Activated T-helper 2 cell treated with anti-CD3 and anti-CD28 coated beads, Interferon-gamma antibody, Interleukin-2, Interleukin-4, amounts not matched to agents 10 μg/mL and 5 μg/mL and 100 μg/mL, durations not matched to agents 14 hours and 24 hours and 36 hours (primary cell): ENCODE measurements at places on chromosomes 2 and 18.

DNA sequence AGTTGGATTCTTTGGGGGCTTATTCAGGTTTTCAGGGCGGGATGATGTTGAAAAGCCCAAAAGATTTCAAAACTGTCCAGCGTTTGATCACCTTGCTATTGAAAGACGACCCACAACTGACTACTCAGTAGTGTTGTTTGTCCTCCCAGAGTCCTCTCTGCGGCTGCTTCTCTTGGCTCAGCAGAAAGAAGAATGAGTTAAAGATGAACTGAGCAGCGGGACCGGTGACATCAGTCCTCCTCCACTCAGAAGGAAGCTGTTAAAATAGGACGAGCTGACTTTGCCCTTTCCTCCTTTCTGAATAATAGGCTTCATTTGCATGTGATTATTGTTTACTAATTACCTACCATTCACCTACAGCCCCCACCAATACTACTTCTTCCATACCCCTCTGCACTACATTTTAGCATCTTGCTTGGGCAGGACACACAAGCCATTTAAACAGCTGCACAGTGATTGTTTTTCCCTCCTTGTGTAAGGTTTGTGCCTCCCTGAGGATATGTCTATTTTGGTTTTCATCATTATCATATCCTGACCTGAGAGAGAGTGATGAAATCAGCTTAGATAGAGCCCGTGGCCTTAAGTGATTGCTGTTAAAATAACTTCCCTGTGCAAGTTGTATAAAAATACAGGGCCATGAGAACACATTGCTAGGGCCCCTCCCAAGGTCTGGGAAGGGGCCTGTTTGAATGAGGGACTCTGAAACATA is 261.8 kb downstream of the FHOD3 start:
- no peak overlapping the region for H3K4me3 ChIP-seq
- peaks cover 2% of the 10 kb centered on the region for H3K27me3 ChIP-seq
- DNase-seq, result no peak
- H3K27ac ChIP-seq, result no peak overlapping the region

DNA sequence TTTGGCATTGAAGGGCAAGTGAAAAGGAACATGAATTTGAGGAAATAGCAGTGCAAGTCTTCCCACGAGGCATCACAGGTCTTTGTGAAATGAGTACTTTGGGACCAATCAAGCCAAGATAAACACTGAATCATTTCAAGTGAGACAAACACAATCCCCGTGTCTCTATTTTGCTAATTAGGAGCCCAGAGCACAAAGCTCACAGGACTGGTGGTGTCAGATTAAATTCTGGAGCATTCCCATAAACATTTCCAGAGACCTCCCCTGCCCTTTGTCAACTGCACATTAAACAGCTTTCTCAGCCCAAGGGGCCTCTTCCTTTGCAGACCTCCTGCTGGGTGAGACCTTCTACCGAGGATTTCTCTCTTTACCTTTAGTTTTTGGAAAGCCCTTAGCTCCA is 50.7 kb downstream of the DAPL1 start:
- no peak for DNase-seq
- no peak overlapping the region for H3K27ac ChIP-seq
- no peaks in the 10 kb centered on the region for H3K27me3 ChIP-seq
- no peaks in the 10 kb centered on the region for H3K4me1 ChIP-seq
- no peak overlapping the region for H3K4me3 ChIP-seq

- DNase-seq, result no peak
- no peaks in the 10 kb centered on the region for H3K36me3 ChIP-seq
- no peak overlapping the region for H3K4me3 ChIP-seq
- H3K27ac ChIP-seq, result no peak overlapping the region
These were observed 514.5 kb upstream of the CDH2 start for GRCh38 chr18:28691496-28691840.

DNA sequence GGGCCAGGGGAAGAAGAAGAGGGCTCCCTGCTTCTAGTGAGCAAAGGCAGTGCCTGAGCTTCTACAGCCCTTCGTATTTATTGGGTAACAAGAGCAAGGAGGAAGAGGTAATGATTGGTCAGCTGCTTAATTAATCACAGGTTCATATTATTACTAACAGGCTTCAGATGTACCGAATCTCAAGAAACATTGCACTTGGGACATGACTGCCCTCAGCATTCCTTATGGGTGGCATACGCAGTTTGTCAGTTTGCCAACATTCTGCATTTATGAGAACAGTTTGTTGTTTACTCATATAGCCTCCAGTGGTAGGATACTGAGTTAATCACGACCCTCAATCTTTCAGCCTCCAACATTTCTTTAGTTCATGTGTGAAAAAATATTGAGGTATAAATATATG is 84.5 kb downstream of the HIBCH start:
- DNase-seq, result no peak
- H3K4me1 ChIP-seq, result no peaks in the 10 kb centered on the region
- H3K27me3 ChIP-seq, result no peaks in the 10 kb centered on the region
- no peak overlapping the region for H3K27ac ChIP-seq

GRCh38 chr2:177359836-177360595 is 32.6 kb upstream of the AGPS start:
- no peaks in the 10 kb centered on the region for H3K27me3 ChIP-seq
- H3K27ac ChIP-seq, result no peak overlapping the region
- no peak overlapping the region for H3K4me3 ChIP-seq
- DNase-seq, result no peak

GRCh38 chr2:105390454-105390853 is 8.4 kb downstream of the FHL2 start:
- no peaks in the 10 kb centered on the region for H3K27me3 ChIP-seq
- H3K4me1 ChIP-seq, result no peaks in the 10 kb centered on the region
- no peak overlapping the region for H3K4me3 ChIP-seq
- H3K36me3 ChIP-seq, result peaks cover 4% of the 10 kb centered on the region
- H3K27ac ChIP-seq, result no peak overlapping the region

GRCh38 chr2:34486965-34487364 is 887.9 kb upstream of the FAM98A start:
- no peaks in the 10 kb centered on the region for H3K4me1 ChIP-seq
- no peaks in the 10 kb centered on the region for H3K36me3 ChIP-seq
- no peak overlapping the region for H3K27ac ChIP-seq

DNA sequence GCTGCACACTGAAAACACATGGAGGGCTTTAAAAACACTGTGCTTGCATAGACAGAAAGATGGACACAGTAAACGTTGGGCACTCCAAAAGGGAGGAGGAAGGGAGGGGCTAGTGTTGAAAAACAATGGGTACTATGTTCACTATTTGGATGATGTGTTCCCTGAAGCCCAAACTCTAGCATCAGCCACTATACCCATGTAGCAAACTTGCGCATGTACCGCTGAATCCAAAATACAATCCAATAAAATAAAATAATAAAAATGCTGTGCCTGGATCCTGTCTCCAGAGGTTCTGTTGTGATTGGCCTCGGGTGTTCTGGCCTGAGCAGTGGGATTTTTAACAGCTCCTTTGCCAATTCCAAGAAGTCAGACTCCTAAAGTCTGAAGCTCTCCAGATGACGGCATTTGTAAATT is 166.0 kb downstream of the TMEM182 start:
- H3K4me3 ChIP-seq, result no peak overlapping the region
- no peaks in the 10 kb centered on the region for H3K27me3 ChIP-seq
- no peaks in the 10 kb centered on the region for H3K36me3 ChIP-seq
- no peak overlapping the region for H3K27ac ChIP-seq
- no peak for DNase-seq
- no peaks in the 10 kb centered on the region for H3K4me1 ChIP-seq

DNA sequence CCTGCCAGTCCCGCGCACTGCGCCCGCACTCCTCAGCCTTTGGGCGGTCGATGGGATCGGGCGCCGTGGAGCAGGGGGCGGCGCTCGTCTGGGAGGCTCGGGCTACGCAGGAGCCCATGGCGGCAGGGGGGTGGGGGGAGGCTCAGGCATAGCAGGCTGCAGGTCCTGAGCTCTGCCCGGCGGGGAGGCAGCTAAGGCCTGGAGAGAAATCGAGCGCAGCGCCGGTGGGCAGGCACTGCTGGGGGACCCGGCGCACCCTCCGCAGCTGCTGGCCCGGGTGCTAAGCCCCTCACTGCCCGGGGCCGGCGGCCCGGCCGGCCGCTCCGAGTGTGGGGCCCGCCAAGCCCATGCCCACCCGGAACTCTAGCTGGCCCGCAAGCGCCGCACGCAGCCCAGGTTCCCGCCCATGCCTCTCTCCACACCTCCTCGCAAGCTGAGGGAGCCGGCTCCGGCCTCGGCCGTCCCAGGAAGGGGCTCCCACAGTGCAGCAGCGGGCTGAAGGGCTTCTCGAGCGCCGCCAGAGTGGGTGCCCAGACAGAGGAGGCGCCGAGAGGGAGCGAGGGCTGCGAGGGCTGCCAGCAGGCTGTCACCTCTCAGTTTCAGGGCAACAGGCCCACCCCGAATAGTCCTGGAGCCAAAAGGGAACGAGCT is 74.1 kb downstream of the PSMG2 start:
- H3K4me3 ChIP-seq, result no peak overlapping the region
- no peaks in the 10 kb centered on the region for H3K36me3 ChIP-seq
- peaks cover 2% of the 10 kb centered on the region for H3K4me1 ChIP-seq
- DNase-seq, result no peak
- H3K27me3 ChIP-seq, result no peaks in the 10 kb centered on the region
- H3K27ac ChIP-seq, result no peak overlapping the region

GRCh38 chr2:12031866-12032265 is 285.4 kb downstream of the LPIN1 start:
- DNase-seq, result no peak
- no peak overlapping the region for H3K27ac ChIP-seq
- no peaks in the 10 kb centered on the region for H3K36me3 ChIP-seq

- no peak for DNase-seq
- no peak overlapping the region for H3K4me3 ChIP-seq
- peaks cover 21% of the 10 kb centered on the region for H3K4me1 ChIP-seq
- H3K27me3 ChIP-seq, result no peaks in the 10 kb centered on the region
These were observed 74.2 kb upstream of the LCLAT1 start for GRCh38 chr2:30372826-30373225.

- peaks cover 28% of the 10 kb centered on the region for H3K4me1 ChIP-seq
- no peaks in the 10 kb centered on the region for H3K27me3 ChIP-seq
- H3K36me3 ChIP-seq, result peaks cover 10% of the 10 kb centered on the region
- no peak overlapping the region for H3K27ac ChIP-seq
- no peak overlapping the region for H3K4me3 ChIP-seq
These were observed 2.9 kb upstream of the RBBP8 start for GRCh38 chr18:22930089-22930713.

DNA sequence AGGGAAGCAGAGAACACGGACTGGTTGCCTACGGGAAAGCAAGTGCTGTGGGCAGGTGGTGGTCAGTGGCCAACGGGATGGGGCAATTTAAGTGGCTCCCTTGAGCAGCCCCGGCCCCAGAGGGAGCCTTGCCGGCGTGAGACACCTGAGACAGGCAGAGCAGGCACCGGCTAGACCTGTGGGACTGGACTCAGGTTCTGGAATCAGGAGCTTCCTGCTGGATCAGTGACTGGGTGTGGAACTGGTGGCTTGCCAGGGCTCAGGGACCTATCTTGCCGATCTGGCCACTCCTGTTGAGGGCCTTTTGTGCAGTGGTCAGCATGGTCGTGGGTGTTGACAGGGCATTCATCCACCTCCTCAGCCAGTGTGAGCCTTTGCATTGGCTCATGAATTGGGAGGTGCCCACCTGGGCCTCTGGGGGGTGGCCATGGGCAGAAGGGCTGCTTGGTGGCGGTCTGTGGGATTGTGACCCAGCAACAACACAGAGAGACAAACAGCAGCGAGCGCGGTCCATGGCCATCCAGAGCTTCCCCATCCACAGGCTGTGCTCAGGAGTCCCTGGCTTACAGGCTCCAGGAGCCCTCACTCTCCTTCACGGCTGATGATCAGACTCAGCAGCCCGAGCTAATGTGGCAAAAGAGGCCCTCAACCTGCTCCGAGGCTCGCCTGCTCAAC is 85.4 kb upstream of the ZNF516 start:
- H3K36me3 ChIP-seq, result no peaks in the 10 kb centered on the region
- no peak for DNase-seq
- H3K4me3 ChIP-seq, result no peak overlapping the region

DNA sequence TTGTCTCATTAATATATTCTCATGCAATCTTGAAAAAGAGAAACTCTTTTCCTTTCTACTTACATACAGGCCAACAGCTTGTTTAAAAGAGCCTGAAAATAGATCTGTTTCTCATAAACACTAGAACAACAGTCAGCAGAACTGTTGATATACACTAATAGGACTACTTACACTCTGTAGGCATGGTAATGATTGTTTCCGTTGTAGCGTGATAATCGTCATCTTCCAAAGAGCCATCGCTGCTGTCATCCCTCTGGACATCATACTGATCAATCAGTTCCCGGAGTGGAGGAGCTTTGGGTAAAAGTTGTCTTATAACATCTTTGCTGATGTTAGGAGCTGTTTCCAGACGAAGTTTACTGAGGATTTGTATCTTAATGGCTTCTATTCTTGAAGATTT is 476 bp downstream of the MSTN start:
- H3K27me3 ChIP-seq, result peaks cover 11% of the 10 kb centered on the region
- no peak overlapping the region for H3K27ac ChIP-seq
- H3K4me1 ChIP-seq, result no peaks in the 10 kb centered on the region
- no peak for DNase-seq

DNA sequence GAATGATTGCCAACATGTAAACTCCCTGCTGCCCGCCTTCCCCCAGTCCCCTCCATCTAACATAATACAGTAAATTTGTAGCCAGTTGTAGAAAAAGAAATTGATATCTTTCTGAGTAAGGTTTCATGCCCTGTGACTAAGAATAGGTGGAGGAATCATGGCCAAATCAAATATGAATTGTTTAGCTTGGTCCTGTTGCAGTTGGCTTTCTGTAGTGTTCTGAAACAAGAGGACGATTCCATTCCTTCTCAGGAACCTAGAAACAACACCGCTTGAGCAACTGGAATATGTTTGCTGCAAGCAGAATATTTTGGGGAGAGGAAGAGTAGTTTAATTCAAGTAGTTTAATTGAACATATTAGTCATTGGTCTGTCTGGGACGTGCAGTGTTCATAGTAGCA is 7.0 kb upstream of the DRC1 start:
- H3K27me3 ChIP-seq, result no peaks in the 10 kb centered on the region
- peaks cover 42% of the 10 kb centered on the region for H3K36me3 ChIP-seq
- H3K27ac ChIP-seq, result no peak overlapping the region
- H3K4me3 ChIP-seq, result no peak overlapping the region
- DNase-seq, result no peak

DNA sequence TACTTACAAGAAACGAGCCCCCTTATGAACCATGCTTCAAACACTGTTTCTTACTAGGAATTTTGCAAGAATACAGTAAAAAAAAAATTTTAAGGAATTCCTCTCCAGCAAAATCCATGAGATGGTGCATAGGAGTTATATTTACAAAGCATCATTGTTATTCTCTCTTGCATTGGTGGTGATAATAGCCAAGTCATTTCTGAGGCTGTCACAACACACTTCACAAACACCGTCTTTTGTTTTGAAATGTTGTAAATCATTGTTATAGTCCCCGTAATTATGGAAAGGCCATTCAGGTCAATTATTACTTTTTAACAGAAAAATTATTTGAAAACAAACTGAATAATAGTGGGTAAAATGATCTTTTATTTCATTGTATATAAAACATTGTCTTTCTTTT is 60.1 kb downstream of the DYNC1I2 start:
- no peak for DNase-seq
- no peak overlapping the region for H3K27ac ChIP-seq
- H3K36me3 ChIP-seq, result peaks cover 56% of the 10 kb centered on the region
- H3K4me3 ChIP-seq, result no peak overlapping the region
